Type B pancreatic cell (in vitro differentiated cells): ENCODE measurements at places on chromosomes 6 and 20. TPM values are rescaled to one million over a fixed set of nuclear protein-coding genes. Genes with fewer than 3 reads are reported as not detected.

DNA sequence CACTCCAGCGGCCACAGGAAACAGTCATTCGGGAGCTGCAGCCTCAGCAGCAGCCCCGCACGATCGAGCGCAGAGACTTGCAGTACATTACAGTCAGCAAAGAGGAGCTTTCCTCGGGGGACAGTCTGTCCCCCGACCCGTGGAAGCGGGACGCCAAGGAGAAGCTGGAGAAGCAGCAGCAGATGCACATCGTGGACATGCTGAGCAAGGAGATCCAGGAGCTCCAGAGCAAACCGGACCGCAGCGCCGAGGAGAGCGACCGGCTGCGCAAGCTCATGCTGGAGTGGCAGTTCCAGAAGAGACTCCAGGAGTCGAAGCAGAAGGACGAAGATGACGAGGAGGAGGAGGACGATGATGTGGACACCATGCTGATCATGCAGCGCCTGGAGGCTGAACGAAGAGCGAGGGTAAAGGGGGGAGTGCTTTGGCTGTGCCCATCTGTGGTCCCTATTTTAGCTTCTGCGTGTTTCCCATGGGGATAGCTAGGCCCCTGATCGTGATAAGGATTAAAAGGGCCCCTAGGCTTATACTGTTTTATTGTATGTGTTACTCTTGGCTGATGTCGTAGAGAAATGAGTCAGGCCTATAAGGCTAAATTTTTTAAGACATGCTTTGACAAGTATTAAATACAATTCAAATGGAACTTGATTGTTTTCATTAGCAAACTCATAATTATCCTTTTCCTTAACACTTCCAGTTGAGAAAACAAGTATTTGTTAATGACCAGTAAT is 45.5 kb upstream of the KIF25 start:
- no peak for DNase-seq

- peak; percentile 85 for DNase-seq
These were observed 6.7 kb upstream of the DDR1 start for GRCh38 chr6:30877419-30878262.

DNA sequence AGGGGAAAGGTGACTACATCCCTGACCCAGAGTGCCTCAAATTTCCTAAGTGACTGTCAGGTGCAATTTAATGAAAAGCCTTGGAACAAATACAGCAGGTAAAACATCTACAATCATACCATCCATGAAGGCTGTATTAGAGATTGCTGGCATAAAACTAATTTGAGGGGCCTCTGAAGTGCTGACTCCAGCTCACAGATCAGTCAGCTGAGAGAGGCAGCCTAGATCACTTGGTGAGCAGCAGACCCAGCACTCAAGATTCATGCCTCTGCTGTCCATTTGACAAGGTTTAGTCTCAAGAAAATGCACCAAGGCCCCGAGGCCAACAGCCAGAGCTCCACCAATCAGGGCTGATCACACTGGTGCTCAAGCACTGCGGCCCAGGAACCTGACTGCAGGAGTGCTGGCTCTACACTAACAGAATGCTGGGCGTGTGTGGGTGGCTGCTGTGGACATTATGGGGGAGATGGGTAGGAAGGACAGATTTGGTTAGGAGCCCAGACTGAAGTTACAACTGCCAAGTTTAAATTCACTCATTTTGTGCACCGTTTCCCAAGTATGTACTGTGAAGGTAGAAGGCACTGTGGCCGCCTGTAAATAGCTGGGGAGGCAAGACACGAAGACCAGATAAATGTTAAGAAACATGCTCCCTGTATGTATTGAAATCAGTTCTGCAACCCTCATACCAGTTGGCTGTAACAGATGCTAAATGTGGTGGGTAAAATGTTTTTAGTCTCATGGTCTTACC is 28.2 kb downstream of the SNX5 start:
- DNase-seq: no peak

GRCh38 chr20:35616465-35617396 is 1.1 kb downstream of the SPAG4 start:
- no peak for DNase-seq

- DNase-seq: no peak
These were observed 216.5 kb downstream of the ARHGAP18 start for GRCh38 chr6:129493354-129493902.

- peak; percentile 75 for DNase-seq
These were observed 731 bp downstream of the TUBB2B start for GRCh38 chr6:3226481-3227362.

GRCh38 chr6:80637312-80637711 is 530.8 kb downstream of the BCKDHB start:
- DNase-seq: no peak

DNA sequence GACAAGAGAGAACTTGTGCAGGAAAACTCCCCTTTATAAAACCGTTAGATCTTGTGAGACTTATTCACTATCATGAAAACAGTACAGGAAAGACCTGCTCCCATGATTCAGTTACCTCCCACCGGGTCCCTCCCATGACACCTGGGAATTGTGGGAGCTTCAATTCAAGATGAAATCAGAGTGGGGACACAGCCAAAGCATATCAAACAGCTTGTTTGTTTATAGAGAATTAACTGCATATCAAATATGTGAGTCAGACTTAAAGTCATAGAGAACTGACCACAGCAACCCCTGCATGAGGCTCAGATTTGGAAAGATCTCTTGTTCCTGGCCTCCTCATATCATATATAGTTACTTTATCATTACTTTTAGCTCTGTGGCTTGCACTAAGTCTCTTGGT is 29.1 kb upstream of the HDAC2 start:
- no peak for DNase-seq

DNA sequence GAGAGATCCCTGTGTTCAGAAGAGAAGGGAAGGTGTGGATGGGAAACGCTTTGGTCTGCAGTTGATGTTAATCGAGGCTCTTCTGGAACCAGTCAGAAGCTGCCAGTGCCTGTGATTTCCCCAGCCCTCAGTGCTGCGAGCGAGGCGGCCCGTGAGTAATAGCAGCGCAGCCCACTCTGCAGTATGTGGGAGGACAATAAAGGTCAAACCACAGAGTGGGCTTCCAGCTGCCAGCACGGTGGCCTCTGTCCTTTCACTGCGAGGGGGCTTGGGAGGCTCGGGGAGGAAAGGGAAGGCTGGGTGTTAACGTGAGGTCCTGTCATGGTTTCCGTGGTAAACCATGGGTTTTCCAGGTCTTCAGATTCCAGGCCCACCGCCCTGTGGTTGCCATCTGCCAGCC is 32.3 kb upstream of the TAGAP start:
- peak; percentile 40 for DNase-seq

- DNase-seq: no peak
These were observed 135.5 kb upstream of the PLCB4 start for GRCh38 chr20:8933381-8933807.

- DNase-seq: no peak
These were observed 39.5 kb downstream of the PIGU start for GRCh38 chr20:34637245-34638038.

GRCh38 chr20:4951299-4951698 is 50.0 kb downstream of the SLC23A2 start:
- no peak for DNase-seq

GRCh38 chr6:142878407-142878806 is 66.6 kb downstream of the HIVEP2 start:
- no peak for DNase-seq

GRCh38 chr6:149356081-149356750 is 38.7 kb downstream of the TAB2 start:
- DNase-seq: no peak

DNA sequence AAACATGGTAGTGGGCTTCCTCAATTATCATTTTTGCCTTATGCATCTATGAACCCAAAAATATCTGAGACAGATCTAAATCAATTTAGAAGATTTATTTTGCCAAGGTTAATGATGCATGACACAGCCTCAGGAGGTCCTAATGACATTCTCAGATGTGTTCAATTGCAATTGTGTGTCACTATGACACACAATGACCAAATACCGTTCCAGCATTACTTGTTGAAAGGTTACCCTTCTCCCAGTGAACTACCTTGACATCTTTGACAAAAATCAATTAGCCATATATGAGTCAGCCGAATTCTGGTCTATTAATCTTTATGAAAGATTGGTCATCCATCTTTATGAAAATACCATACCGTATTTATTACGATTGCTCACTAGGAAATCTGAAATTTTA is 592.5 kb upstream of the GJE1 start:
- no peak for DNase-seq

DNA sequence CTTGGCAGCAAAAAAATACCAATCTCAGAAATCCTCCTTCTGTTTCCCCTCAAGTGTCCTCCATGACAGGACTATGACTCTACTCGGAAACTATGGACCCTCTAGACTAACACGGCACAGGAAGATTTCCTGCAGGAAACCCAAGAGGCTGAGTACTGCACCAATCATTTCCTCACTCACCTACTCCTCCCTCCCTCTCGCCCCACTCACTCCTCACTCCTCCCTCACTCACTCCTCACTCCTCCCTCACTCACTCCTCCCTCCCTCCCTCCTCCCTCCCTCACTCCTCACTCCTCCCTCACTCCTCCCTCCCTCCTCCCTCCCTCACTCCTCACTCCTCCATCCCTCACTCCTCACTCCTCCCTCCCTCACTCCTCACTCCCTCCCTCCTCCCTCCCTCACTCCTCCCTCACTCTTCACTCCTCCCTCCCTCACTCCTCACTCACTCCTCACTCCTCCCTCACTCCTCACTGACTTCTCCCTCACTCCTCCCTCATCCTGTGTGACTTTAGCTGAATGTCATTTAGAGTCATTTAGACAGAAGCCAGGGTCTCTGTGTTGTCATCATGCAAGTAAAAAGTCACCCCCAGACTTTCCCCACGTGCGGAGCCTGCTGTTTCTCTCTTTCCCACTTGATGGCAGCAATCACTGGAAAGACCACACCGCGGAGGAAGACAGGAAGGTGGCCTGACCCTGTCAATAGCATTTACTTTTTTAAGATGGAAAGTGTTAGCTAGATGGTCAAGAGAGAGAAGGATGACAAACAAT is 226.8 kb upstream of the PDE10A start:
- DNase-seq: no peak

Gene CYP39A1
- total RNA-seq: 4.8 and 6.7 TPM in 2 replicates

Gene EYA4
- total RNA-seq: 2.3 and 29.7 TPM in 2 replicates

Gene WFDC2
- total RNA-seq: 64.4 and 98.9 TPM in 2 replicates

Gene PPP1R14C
- 12.6 and 19.2 TPM in 2 replicates for total RNA-seq

Gene GLP1R
- total RNA-seq: 1.6 and 4.3 TPM in 2 replicates

Gene ARMC12
- 0.26 and 1.8 TPM in 2 replicates for total RNA-seq

Gene PHF3
- 46.7 and 50.6 TPM in 2 replicates for total RNA-seq

Gene LY6G6D
- total RNA-seq: 1.5 TPM in 1 of 2 replicates, not detected in the other
